ENCODE measurements at places on chromosomes 11 and 22. TPM values are rescaled to one million over a fixed set of nuclear protein-coding genes. Genes with fewer than 3 reads are reported as not detected.

Gene MAPK8IP1
- not detected for polyA plus RNA-seq

Gene C11orf91
- not detected for polyA plus RNA-seq

Gene TIMP3
- polyA plus RNA-seq: not detected

Gene KCNQ1
- 54.0 TPM for polyA plus RNA-seq

Gene SHISA8
- not detected for polyA plus RNA-seq

Gene CDC42BPG
- 0.08 TPM for polyA plus RNA-seq

Gene OR51B5
- polyA plus RNA-seq: not detected

Gene TSSC4
- polyA plus RNA-seq: 74.6 TPM

Gene RBMXL2
- polyA plus RNA-seq: not detected

Gene LYVE1
- 0.07 TPM for polyA plus RNA-seq

Gene KDM2A
- polyA plus RNA-seq: 2.6 TPM

Gene WNT11
- 0.21 TPM for polyA plus RNA-seq

Gene GRM5
- not detected for polyA plus RNA-seq

Gene TMEM126B
- 44.3 TPM for polyA plus RNA-seq

Gene EIF3M
- polyA plus RNA-seq: 248 TPM

Gene MCHR1
- polyA plus RNA-seq: 0.05 TPM

Gene GRAP2
- polyA plus RNA-seq: 0.97 TPM

Gene OR6A2
- polyA plus RNA-seq: not detected

Gene MYOD1
- polyA plus RNA-seq: not detected

Gene RNF215
- polyA plus RNA-seq: 0.42 TPM

Gene ANKK1
- polyA plus RNA-seq: not detected

Gene API5
- polyA plus RNA-seq: 8.6 TPM

Gene SAA2
- polyA plus RNA-seq: not detected

Gene YPEL1
- polyA plus RNA-seq: 0.56 TPM

Gene YPEL4
- not detected for polyA plus RNA-seq

Gene AQP11
- polyA plus RNA-seq: not detected

Gene MPEG1
- polyA plus RNA-seq: 273 TPM

Gene GGTLC2
- not detected for polyA plus RNA-seq

Gene CLMP
- not detected for polyA plus RNA-seq

Gene AMBRA1
- 2.1 TPM for polyA plus RNA-seq

Gene SAA4
- polyA plus RNA-seq: not detected

Gene TYR
- not detected for polyA plus RNA-seq

Gene MS4A3
- polyA plus RNA-seq: 0.26 TPM

Gene PGA5
- polyA plus RNA-seq: 3.6 TPM

Gene NNMT
- not detected for polyA plus RNA-seq

Gene FIBP
- 118 TPM for polyA plus RNA-seq

Gene ALX4
- polyA plus RNA-seq: not detected

Gene P2RY6
- polyA plus RNA-seq: 5.1 TPM

Gene MMP27
- not detected for polyA plus RNA-seq

Gene ZNF215
- polyA plus RNA-seq: not detected

Gene MRGPRX4
- not detected for polyA plus RNA-seq

Gene OR4D5
- not detected for polyA plus RNA-seq

Gene FOLR3
- polyA plus RNA-seq: 330 TPM

Gene MMP10
- not detected for polyA plus RNA-seq

Gene CCDC88B
- polyA plus RNA-seq: 223 TPM

Gene APLNR
- polyA plus RNA-seq: not detected

Gene CCDC116
- not detected for polyA plus RNA-seq

Gene ZNF280B
- polyA plus RNA-seq: not detected

Gene VPS37C
- 1.9 TPM for polyA plus RNA-seq

Gene NAALAD2
- not detected for polyA plus RNA-seq

Gene VPREB1
- polyA plus RNA-seq: not detected

Gene FGF4
- polyA plus RNA-seq: not detected

Gene LUZP2
- polyA plus RNA-seq: not detected

Gene FZD4
- polyA plus RNA-seq: not detected

Gene METTL15
- polyA plus RNA-seq: 1.2 TPM

Gene PANX2
- polyA plus RNA-seq: 0.05 TPM

Gene THY1
- polyA plus RNA-seq: not detected

Gene WBP2NL
- polyA plus RNA-seq: 0.48 TPM

Gene EFCAB6
- not detected for polyA plus RNA-seq

Gene CHRNA10
- not detected for polyA plus RNA-seq
